ENCODE measurements at places on chromosomes 7 and 10.

DNA sequence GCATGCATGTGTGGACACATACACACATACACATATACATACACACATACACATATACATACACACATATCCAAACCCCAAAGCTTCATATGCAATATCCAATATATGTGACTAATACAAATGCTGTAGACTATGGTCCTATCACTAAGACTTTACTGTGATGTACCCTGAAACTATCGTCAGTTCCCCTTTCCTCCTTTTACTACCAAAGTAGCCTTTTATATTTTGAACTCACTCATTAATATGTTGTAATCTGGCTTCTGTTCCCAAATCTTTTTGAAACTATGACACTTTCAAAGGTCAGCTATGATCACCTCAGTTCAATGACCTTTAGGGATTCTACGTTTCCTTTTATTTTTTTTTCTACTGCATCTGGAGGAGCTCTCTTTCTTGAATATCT is 64.8 kb upstream of the TFEC start:
- DNase-seq, result no peak

GRCh38 chr10:58435297-58435985 is 50.2 kb downstream of the TFAM start:
- DNase-seq, result no peak

- DNase-seq, result no peak
Observed at GRCh38 chr10:102610441-102610887, 33.8 kb upstream of the TRIM8 start.

- DNase-seq, result no peak
Observed at GRCh38 chr10:124356701-124357560, 61.8 kb downstream of the OAT start.

DNA sequence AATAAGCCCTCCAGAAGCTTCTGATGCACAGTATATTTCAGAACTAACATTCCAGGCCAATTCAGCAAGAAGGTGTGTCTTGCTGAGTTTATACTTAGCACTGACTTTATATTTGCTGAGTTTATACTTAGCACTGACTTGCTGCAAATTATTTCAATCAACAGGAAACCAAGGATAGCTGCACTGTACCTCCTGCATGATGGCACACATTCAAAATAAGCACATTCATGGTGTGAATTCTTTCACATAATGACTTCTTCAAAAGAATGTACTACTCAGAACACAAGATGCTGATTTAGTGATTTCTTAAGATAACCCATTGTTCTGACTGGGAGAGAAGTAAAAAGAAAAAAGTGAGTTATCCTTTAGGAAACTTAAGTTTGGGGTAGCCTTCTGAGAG is 52.0 kb downstream of the JAZF1 start:
- DNase-seq, result no peak
